Lower lobe of right lung (tissue), 2 donors: ENCODE measurements at places on chromosomes 5 and 9.

GRCh38 chr5:39201160-39201780, 18.1 kb downstream of the FYB1 start:
- DNase-seq = no peak

- DNase-seq = no peak
Measured at GRCh38 chr9:120917929-120918762, 8.4 kb downstream of the TRAF1 start.

GRCh38 chr5:175691761-175692160, 33.9 kb downstream of the HRH2 start:
- no peak for DNase-seq

DNA sequence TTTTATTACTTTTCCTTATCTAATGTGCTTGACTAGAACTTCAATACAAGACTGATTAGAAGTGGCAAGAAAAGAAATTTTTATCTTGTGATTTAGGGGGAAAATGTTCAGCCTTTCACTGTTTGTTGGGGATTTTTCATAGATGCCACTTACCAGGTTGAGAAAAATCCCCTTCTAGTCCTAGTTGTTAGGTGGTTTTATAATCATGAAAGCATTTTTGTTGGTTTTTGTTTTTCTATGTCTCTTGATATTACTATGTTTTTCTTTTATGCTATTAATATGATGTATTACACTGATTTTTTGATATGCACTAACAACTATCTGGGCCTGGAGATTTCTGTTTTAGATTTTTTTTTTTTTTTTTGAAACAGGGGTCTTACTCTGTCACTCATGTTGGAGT, 134.0 kb downstream of the PARP8 start:
- no peak for DNase-seq

DNA sequence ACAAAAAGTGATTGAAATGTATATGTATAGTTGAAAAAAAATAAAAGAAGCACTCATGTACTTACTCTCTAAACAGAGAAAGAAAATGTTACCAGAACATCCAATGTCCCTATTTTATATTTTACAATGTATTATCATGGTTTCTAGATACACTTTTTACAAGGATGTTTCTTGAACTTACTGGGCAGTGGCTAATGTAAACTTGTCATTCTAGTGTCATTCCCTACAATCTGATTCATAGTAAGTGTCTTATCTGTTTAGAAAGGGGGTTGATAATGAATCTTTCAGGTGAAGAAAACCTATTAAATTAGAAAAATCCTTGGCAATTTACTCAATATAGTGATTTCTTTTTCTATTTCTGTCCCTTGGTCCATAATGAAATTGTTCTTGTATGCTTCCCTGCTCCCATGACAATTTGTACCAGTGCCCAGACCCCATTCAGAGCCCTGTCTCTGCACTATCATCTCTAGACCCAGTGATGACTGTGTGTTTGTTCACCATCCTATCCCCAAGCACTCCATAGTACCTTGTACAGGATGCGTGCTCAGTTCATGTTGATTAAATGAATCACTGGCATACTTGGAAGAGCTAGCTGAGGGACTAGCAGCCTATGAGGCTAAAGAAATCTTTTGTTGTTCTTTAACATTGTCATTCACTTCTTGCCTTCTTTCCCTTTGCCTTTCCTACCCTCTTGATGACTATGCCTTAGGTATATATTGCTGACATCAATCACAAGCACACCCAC, 101.2 kb downstream of the HMHB1 start:
- no peak for DNase-seq

- no peak for DNase-seq
Measured at GRCh38 chr5:29005386-29005785, 1967.0 kb upstream of the CDH9 start.

- DNase-seq = no peak
Measured at GRCh38 chr9:117247266-117247665, 167.6 kb downstream of the ASTN2 start.

GRCh38 chr5:88818296-88818695, 64.7 kb downstream of the MEF2C start:
- no peak for DNase-seq

DNA sequence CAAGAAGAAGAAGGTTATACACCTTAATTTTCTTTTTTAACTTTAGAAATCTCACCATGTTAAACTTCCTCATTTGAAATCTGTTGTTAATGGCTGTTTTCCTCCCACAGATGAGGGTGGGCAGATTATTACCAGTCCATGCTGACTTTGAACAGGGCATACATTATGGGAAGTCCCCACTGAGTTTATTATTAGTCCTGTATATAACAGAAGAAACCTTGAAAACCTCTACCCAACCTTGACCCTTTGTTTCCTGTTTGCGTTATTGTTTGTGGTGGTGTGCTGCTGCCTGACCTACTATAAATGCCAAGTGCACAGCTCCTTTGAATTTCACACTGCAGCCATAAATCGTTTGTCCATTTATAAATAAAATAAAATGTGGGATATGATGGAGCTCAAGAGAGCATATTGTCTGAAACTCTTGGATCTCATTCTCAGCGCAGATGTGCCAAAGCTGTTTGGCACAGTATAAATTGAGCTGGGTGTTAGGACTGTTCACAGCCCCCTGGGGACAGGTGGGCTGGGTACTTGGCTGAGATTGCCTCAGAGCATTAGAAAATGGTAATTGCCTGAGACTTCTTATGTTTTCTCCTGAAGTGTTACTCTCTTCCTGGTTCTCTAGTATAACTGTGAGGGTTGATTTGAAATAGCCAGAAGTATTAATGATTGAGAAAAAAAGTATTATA, 139.6 kb downstream of the SPATA31D1 start:
- DNase-seq = no peak

DNA sequence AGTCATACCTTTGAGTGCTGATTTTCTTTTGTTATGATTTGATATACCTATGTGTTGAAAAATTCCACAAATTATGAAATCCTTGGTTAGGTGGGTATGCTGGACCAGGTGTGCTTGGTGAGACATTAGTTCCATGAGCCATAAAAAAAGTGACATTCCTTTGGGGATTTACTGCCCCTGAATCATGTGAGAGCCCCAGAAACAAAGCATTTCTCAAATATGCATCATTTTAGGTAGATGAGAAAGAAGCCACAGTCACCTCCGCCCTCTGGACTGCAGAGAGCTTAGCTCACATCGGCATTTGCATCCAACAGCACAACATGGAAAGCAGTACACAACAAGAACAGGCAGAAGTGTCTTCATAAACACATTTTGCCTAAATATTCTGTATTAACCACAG, 55.3 kb downstream of the DAP start:
- no peak for DNase-seq

DNA sequence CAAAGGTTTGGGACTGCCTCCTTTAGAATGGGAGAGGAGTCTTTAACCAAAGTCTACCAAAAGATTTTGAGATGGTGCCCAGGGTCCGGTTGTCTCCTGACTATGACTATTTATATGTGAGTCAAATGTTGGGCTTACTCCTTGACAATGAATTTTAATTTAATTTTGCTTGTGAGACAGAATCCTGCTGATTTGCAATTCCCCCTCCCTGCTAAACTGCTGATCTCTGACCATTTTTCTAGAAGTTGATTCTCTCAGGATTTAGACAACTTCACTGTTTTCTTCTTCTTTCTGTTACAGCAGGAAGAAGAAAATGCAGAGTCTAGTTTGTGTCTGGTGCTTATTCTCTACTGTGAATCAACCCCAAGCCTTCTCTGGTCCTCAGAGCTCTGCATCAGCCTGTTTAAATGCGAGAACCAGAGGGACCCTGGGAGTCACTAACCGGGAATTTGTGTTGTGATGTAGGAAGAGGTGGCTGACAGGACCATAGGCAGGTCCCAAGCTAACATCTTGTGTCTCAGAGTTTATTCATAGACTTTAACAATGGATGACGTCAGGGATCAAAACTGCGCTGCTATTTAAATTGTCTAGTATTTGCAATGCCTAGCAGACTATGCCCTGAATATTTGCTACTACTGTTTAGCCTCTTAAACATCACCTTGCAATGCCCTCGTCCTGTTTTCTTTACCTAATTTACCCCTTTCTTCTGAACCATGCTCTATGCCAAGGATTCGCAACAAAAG, 124.0 kb upstream of the TAF11L2 start:
- DNase-seq = no peak

DNA sequence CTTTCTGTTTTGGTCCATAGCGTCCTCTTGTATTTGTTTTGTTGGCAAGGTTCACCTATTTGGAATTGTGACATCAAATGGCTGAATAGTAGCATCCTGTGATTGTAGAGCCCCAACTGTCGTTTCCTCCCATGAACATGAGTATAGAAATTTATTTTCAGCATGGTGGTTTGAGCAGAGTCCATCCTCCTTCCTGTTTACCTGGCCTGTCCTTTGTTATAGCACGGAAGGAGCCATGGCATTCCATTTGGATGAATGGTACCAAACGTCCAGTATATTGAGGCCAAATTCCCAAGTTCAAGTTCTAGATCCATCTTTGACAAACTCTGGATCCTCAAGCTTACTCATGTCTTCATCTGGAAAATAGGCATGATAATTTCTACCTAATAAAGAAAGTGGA, 16.8 kb downstream of the RASGRF2 start:
- no peak for DNase-seq

GRCh38 chr5:141878711-141879425, 658 bp upstream of the PCDH1 start:
- peak; percentile 91 for DNase-seq

- no peak for DNase-seq
Measured at GRCh38 chr5:29518176-29518575, 1675.3 kb upstream of the CDH6 start.

- DNase-seq = no peak
Measured at GRCh38 chr9:31302620-31303418, 1081.6 kb upstream of the ACO1 start.

- no peak for DNase-seq
Measured at GRCh38 chr9:76911971-76912370, 6.1 kb upstream of the PRUNE2 start.

- no peak for DNase-seq
Measured at GRCh38 chr5:73759771-73760170, 133.8 kb downstream of the ARHGEF28 start.

DNA sequence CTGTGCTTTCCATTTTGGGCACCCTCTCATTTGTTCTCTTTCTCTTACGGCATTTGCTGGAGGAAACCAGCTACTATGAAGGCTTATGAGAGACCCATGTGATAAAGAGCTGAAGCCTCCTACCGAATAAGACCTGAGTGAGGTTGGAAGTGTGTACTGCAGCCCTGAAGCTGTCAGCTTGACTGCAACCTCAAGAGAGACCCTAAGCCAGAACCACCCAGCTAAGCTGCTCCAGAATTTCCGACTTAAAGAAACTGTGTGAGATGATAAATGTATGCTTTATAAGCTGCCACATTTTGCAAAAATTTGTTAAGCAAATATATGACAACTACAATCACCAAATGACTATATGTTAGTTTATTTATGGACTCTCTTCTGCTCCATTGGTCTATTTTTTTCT, 151.7 kb upstream of the PTPRD start:
- no peak for DNase-seq

- no peak for DNase-seq
Measured at GRCh38 chr5:170436335-170436734, 47.2 kb upstream of the KCNMB1 start.

- DNase-seq = no peak
Measured at GRCh38 chr5:43288269-43288831, 24.9 kb downstream of the HMGCS1 start.

DNA sequence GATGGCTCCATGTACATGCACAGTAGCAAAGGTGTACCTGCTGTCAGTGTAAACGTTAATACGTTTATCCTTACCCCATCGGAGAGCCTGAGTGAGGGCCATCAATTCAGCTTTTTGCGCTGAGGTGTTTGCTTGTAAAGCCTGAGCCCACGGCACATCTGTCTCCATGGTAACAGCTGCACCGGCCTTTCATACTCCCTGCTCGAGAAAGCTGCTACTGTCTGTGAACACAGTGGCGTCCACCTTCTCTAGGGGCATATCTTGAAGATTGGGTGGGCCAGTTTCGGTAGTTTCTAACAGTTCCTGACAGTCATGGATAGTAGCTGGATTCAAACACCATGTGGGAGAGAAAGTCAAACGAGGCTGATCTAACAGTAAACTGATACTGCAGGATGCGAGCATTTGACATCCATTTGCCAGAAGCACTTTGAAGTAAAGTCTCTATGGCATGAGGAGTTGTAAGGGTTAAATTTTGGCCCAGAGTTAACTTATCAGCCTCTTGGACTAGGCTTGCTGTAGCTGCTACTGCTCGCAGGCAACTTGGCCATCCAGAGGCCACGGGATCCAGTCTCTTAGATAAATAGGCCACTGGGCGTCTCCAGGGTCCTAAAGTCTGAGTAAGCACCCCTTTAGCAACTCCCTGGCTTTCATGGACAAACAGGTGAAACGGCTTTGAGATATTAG, 21.0 kb upstream of the RHOBTB3 start:
- DNase-seq = no peak
